ENCODE measurements at places on chromosomes 13 and 19.

GRCh38 chr13:51152701-51153100 lies 41.6 kb upstream of the C13orf42 start:
- no peak for DNase-seq

DNA sequence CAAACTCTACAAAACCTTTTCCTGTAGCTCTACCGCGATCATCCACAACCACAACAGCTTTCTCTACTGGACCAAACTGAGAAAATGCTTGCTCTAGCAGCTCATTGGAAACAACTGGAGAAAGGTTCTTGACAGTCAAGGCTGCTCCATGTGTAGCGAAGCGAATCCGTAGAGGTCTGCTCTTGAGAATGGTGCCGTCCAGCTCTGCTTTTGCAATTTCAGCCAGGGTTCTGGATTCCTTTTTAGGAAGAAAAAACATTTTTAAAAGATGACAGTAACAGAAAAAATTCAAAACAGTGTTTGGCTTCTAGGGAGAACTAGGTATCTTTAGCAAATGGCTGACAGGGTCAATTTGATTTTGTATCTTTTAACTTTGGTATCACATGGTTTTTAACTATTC lies 10.4 kb downstream of the PSPC1 start:
- no peak for DNase-seq

- DNase-seq = no peak
These were observed 35.7 kb upstream of the FAM216B start for GRCh38 chr13:42745655-42746054.

- DNase-seq = no peak
These were observed 153.2 kb downstream of the ZNF536 start for GRCh38 chr19:30525383-30525782.

GRCh38 chr13:54185785-54186184 lies 1157.2 kb downstream of the OLFM4 start:
- DNase-seq = no peak

- DNase-seq = no peak
These were observed 168.8 kb upstream of the ZNF507 start for GRCh38 chr19:32176591-32176990.

DNA sequence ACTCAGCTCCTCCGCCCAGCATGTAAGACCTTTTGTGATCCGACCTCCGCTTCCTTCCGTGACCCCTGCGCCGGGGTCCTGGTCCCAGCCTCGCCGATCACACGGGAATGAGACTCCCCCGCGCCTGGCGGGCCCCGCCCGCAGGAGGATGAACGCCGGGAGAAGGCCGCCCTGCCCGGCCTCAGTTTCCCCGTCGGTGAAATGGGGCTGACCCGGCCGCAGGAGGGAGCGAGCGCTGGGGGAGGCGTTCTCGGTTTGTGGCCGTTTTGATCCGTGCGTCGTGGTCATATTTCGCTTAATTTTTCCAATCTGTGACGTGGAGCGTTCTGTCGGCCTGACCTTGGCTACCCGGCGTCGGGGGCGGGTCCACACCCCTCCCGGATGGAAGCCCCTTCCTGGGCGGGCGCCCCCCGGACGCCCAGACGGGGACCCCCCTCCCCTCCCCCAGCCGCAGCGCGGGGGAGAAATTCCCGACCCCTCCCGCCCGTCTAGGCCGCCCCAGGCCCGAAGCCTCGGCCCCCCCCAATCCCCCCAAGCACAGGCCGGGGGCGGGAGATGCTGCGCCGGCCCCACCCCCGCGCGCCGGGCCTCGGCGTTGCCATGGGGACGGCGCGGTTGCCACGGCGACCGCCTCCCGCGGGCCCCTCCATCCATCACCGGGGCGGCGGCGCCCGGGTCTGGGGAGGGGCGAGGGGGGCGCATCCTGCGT lies 11.1 kb downstream of the PALM start:
- DNase-seq = no peak

DNA sequence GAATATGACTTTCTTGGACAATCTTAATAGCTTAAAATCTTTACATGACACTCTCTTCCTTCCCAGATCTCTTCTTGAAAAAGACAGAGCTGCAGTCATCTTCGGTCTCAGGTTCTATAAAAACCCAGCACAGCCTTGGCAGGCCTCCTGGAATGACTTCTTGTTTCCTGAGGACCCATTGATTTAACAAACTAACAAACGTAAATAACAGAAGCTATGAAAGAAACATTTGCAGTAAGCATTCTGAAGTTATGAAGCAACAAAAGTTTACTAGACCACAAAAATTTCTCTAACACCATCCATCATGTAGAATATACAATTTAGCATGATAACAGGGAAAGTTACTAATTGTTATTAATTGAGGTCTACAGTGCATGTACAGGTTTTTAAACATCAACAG lies 62.8 kb upstream of the STARD13 start:
- no peak for DNase-seq

GRCh38 chr19:43524922-43525835 lies 1.8 kb downstream of the ETHE1 start:
- no peak for DNase-seq

DNA sequence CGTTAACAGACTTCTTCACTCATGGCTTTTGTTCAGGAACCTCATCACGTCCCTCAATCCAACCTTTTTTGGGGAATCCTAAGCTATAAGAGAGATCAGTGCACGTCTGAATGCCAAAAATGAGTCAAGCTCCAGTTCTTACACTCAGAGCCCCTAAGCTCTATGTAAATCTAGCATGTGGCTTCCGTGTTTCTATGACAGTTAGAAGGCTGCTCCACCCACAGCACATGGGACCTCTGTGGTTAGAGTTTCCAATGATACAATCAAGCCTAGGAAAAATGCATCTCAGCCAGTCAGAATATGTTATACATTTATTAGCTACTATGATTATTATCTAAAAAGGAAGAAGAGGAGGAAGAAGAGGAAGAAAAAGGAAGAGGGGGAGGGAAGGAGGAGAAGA lies 135.9 kb downstream of the ENOX1 start:
- no peak for DNase-seq

- DNase-seq = no peak
These were observed 158.0 kb upstream of the SOX1 start for GRCh38 chr13:111908981-111909380.

GRCh38 chr13:37486171-37486681 lies 112.3 kb downstream of the POSTN start:
- DNase-seq = no peak
